Stimulated activated CD4-positive, alpha-beta T cell treated with anti-CD3 and anti-CD28 coated beads, Interleukin-1b, Interleukin-23, amount 100 ng/mL, for 1 hour (primary cell): ENCODE measurements at places on chromosomes 2 and 18.

- DNase-seq = no peak
Measured at GRCh38 chr2:100785626-100786296, 34.2 kb upstream of the NPAS2 start.

DNA sequence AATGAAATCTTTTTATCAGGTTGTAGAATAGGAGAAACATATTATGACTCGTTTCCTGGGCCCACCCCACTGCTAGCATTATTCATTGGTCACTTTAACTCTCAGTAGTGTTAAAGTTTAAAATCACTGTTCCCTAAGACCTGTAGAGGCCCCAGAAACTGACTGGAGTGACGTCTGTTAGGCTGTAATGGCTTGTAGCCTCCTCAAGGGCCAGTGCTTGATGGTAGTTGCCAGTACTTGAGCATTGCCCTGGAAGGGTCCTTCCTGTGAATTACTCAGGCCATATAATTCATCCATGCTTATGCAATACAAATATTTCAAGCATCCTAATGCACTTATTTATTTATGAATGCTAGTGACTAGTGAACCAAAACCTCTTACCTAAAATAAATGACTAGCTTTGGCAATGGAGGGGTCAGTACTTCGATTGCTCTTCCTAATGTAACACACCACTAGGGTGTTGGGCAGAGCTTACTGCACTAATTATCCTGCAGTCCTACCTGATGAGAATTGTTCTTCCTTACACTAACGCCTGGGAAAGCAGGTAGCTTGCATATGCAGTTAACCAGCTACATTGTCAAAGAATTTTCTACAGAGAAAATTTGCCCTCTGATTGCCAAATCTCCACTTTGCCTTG, 31.2 kb downstream of the ARHGAP25 start:
- no peak for DNase-seq

- DNase-seq = no peak
Measured at GRCh38 chr2:175606010-175606841, 395.8 kb downstream of the LNPK start.

DNA sequence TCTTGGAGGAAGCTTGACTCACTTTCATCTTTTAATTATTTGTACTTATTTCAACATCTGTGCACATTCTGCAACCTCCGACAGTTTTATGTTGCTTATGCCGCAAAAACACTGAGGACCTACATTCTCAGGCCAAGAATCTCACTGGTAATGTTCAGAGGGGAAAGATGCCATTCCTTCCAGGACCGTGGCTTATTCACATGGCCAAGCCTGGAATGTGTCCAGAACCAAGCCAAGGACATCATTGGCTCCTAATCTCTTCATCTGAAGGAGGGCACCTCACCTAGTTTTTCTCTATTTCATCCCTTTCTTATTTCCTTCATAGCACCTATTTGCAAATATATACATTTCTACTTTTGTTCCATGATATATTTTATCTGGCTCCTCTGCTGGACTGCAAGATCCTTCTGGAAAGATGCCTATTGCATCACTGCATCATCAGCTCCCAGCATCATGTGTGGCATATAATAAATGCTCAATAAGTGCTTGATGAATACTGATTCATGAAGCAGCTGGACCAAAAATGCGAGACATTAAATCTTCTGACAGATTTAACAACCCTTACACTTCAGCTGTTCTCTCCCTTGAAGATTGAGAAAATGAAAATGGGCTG, 377.1 kb downstream of the TNS1 start:
- no peak for DNase-seq

GRCh38 chr2:104874230-104874629, 20.3 kb downstream of the POU3F3 start:
- no peak for DNase-seq

GRCh38 chr2:234763002-234763873, 188.6 kb upstream of the SH3BP4 start:
- no peak for DNase-seq

DNA sequence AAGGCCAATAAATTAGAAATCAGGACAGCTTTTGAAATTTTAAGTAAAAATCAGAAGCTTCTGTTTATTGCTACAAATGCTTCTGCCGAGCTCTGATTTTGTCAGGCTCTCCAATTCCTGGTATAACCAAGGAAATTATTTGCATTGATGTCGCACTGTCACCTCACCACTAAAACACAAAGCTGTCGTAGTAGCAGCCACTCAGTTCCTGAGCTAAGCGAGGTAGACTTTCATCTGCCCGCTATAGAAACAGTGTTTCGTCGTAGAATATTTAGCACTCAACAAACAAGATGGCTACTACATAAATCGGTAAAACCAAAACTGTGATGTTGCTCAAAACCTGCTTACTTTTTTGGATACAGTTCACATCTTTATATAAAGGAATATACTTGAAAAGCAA, 141.3 kb upstream of the FOSL2 start:
- no peak for DNase-seq

- no peak for DNase-seq
Measured at GRCh38 chr2:8605351-8606065, 76.3 kb upstream of the ID2 start.

- DNase-seq = no peak
Measured at GRCh38 chr2:234564699-234565098, 67.8 kb upstream of the ARL4C start.

GRCh38 chr18:59996370-59996966, 96.7 kb downstream of the PMAIP1 start:
- DNase-seq = no peak

DNA sequence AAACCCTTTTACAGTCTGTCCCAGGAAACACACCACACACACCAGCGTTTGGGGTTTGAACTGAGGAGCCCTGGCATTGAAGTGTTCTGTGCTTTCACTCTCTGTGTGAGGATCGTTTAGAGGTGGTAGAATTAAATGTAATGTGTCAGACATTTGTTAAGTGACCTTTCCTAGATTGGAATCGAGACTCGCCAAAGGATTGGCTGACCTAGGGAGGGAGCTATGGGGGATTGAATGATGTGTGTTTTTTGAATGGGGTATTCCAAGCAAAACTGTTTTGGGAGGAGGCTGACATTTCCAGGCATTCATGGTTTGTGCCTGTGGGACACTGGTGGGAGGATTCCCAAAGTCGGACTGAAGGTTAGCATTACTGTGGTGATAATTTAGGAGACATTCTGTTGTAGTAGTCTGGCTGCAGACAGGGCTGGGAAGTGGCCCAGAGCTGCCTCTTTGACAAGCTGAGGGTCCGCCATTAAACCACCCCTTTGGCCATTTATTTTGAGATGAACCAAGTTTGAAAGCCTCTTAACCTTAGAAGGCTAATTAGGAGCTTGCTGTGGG, 1.7 kb downstream of the MYO1B start:
- no peak for DNase-seq

GRCh38 chr2:16665748-16666448, at the start of gene CYRIA:
Gene CYRIA, minus strand, starts transcription at chr2:16665834. Its CDS starts 77,715 bp downstream, at chr2:16588119.
- peak; percentile 24 for DNase-seq

GRCh38 chr18:50879302-50880118, 592 bp downstream of the ME2 start:
- no peak for DNase-seq

DNA sequence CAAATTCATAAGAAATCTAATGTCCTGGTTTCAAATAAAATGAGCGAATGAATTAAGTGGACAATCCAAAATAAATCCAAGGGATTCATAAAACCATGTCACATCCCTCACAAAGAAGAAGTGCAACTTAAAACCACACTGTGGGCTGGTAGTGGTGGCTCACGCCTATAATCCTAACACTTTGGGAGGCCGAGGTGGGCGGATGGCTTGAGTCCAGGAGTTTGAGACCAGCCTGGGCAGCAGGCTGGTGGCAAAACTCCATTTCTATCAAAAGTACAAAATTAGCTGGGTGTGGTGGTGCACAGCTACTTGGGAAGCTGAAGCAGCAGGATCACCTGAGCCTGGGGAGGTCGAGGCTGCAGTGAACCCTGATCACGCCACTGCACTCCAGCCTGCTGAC, 25.4 kb downstream of the FAM98A start:
- DNase-seq = no peak

GRCh38 chr2:242027676-242028450, 158.3 kb downstream of the RTP5 start:
- no peak for DNase-seq

DNA sequence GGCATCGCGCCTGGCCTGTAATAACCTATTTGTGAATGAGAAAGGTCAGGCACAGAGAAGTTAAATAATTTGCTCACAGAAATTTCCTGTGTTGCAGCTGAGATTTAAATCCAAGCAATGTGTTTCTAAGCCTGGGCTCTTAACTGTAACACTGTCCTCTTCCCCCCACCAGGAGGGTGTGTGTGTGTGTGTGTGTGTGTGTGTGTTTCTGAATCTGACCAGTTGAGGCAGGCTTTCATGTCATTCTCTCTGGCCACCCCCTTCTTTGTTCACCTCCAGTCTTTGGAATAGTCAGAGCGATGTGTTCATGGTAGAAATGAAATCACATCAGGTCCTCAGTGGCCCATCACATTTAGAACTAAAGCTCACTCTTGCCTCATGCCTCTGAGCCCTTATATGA, 81.2 kb downstream of the NEDD4L start:
- no peak for DNase-seq
